Suppressor macrophage (primary cell): ENCODE measurements at places on chromosomes 3 and 15.

GRCh38 chr3:1446531-1446930 lies 353.7 kb downstream of the CNTN6 start:
- DNase-seq = no peak

- DNase-seq = peak; percentile 64
Observed at GRCh38 chr15:69798481-69799250, 299.1 kb downstream of the TLE3 start.

GRCh38 chr15:23648920-23649515 lies 1.4 kb upstream of the MAGEL2 start:
- DNase-seq = peak; percentile 11

- no peak for DNase-seq
Observed at GRCh38 chr3:183991403-183991802, 26.3 kb downstream of the ABCC5 start.

DNA sequence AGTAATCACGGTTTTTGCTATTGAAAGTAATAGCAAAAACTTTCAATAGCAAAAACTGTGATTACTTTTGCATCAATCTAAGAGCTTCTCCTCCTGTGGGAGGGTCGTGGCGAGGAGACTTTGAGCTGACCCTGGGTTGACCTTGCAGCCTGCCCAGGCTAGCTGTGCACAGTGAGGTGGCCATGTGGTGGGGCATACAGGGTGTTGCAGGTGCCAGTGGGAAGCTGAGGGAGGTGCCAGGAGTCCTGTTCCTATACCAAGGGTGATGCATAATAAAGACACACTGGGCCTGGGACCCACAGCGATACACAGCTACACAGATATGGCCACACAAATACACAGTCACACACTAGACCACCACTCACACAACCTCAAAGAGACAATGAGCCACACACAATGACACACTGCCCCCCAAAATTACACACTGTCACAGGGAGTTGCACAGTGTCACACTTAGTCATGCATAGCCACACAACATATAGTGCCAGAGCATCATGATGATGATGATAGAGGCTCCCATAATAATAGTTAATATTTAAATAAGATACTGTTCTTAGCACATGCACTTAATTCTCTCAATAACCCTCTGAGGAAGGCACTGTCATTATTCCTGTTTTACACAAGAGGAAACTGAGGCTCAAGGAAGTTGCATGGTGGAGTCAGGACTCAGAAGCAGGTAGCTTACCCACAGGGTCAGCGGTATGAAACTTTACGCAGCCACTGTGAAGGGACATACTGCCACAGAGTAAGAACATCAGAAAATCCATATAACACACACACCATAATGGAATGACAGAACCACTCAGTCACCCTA lies 6.3 kb downstream of the PLCD1 start:
- DNase-seq = no peak

DNA sequence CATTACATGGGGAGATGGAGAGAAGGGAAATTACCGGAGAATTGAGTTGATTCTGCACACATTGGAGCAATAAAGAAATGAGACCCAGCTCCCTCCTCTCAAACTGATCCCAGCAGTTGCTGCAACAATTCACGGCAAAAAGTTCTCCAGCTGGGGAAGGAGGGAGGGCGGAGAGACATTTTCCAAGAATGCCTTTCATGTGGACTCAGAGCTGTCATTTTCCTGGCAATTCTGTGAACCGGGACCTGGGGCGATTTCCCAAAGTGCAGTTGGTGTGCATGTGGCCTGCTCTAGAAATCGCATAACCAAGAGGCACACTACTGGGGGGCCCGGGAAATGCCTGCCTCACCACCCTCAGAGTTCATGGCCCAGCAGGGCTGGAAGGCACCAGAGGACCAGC lies 48.7 kb upstream of the IREB2 start:
- DNase-seq = no peak

GRCh38 chr15:75229191-75230015 lies 27.7 kb downstream of the C15orf39 start:
- DNase-seq = no peak

DNA sequence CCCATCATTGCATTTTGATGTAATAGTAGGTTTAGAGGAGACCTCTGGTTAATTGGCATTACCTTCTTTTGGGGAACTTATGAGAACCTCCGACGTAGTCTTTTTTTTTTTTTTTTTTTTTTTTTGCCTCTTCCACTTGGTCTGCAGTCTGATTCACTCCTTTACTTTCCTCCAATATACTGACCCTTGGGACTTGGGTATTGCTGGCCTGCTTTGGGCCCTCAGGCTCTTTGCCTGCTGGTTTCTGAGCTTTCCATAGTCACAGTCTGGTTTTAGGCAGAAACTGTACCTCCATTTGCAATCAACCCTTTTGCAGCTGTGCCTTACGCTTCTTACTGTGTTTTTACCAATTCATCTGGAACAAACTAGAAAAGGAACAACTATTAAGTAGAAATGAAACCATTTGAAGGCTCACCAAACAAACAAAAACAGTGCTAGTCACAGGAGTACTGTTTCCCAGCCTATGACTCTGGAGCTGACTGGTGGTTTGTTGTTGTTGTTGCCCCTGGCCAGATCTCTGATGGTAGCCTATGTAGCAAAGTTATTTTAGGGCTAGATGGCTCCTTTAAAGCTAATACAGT lies 272.8 kb downstream of the BBX start:
- DNase-seq = no peak

- no peak for DNase-seq
Observed at GRCh38 chr15:73380661-73381060, 11.9 kb upstream of the HCN4 start.

DNA sequence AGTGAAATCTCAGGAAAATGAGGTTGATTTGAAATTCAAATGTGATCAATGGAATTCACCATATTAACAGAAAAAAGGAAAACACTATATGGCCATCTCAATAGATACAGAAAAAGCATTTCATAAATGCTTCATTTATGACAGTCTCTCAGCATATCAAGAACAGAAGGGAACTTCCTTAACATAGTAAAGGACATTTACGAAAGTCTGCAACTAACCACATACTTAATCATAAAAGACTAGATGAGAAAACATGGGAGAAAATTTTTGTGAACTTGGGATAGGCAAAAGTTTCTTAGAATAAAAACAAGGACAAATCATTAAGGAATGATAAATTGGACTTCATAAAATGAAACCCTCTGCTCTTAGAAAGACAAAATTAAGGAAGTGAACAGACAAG lies 24.7 kb upstream of the TIPARP start:
- no peak for DNase-seq

DNA sequence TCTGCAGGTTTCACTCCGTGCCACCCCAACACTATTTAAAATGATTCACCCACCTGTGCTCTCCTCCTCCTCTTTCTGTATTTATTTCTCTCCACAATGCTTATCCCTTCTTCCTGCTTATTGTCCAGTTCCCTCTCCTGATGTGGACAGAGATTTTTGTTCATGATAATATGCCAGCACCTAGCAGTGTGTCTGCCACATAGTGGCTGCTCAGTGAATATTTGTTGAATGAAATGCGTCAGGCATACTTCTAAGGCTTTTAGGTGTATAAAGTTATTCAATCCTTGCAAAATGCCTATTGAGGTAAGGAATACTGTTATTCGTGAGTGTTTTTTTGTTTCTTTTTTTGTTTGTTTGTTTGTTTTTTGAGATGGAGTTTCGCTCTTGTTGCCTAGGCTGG lies 67.5 kb upstream of the MME start:
- DNase-seq = no peak

DNA sequence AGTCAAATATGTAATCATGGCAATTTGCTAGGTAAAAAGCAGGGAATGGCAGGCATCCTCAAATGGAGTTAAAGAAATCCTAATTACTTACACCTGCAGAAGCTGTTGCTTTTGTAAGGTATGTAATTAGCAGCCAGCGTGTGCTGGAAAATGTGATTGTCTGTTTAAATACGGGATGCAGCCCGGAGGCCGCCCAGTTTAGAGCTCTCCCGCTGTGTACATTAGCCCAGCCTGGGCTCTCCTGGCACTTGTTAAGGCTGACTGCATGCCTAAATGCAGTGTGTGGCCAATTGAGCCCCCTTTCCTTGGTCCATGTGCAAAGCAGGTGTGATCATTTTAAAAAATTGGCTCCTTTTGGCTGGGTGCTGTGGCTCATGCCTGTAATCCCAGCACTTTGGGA lies 9.0 kb downstream of the DPH3 start:
- no peak for DNase-seq

GRCh38 chr3:46693892-46694226 lies 380 bp upstream of the ALS2CL start:
- peak; percentile 74 for DNase-seq

- DNase-seq = no peak
Observed at GRCh38 chr3:127762787-127763105, 59.6 kb downstream of the MGLL start.
